ENCODE measurements at places on chromosomes 6 and 20. TPM values are rescaled to one million over a fixed set of nuclear protein-coding genes. Genes with fewer than 3 reads are reported as not detected.

DNA sequence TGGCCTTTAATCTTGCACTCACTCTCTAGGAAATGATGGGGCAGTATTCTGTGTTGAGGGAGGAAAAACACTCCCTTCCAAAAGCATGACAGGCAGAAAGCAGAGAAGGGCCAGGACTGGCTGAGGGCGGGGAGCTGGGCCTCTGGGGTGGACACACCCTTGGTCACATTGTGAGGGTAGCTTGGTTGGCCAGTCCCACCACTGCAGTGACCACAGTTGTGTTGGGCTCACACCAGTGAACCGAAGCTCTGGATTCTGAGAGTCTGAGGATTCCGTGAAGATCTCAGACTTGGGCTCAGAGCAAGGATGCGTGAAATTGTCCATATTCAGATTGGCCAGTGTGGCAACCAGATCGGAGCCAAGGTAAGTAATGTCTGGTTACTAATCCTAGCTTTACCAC, at the start of gene TUBB1:
TUBB1 (plus strand) TSS at position 213 of the 400 bp plus-strand sequence; CDS start at position 307, 94 bp downstream.
- no peak for DNase-seq

GRCh38 chr6:34248198-34248726, 544 bp downstream of the SMIM29 start:
- DNase-seq, result no peak

DNA sequence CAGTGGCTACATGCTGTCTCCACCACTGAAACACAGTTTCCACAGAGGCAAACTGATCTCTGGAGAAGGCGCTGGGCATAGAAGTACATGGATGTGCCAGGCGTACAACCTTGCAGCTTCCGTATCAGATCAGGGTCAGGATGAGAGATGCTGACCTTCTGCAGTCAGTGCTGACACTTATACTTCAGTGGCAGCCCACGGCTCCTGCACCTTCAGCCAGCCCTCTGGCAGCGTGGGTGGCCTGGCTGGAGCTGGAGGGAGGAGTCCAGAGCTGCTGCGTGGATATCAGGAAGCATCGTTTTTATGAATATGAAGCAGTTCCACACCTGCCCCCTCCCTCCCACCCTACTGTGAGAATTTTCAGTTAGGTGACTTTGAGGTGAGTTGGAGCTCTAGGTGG, 149.3 kb downstream of the CFAP61 start:
- no peak for DNase-seq

DNA sequence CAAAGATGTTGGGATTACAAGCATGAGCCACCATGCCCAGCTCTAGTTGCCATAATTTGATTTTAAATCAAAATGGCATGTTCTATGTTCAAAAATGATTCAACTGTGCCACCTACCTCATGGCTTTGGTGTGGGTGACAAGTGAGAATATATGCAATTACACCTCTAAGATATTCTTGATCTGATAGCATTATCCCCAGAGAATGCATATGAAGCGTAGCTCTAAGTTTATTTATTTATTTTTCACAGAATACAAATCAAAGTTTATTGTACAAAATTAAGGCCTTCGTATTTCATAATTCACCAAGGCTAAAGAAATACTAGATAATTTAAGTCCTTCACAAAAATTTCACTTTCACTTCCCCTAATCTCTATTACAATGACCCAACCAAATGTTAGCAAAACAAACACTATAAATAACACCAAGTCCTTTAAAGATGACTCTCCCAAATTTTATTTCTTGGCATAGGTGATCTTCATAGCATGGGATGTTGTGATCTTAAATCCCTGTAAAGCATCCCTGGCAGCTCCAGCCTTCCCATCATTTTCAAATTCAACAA, 205.9 kb upstream of the TAB2 start:
- no peak for DNase-seq

GRCh38 chr6:11160199-11160598, 48.7 kb upstream of the ERVFRD-1 start:
- DNase-seq, result no peak

- DNase-seq, result no peak
Observed at GRCh38 chr6:143160439-143161220, 99.9 kb downstream of the AIG1 start.

DNA sequence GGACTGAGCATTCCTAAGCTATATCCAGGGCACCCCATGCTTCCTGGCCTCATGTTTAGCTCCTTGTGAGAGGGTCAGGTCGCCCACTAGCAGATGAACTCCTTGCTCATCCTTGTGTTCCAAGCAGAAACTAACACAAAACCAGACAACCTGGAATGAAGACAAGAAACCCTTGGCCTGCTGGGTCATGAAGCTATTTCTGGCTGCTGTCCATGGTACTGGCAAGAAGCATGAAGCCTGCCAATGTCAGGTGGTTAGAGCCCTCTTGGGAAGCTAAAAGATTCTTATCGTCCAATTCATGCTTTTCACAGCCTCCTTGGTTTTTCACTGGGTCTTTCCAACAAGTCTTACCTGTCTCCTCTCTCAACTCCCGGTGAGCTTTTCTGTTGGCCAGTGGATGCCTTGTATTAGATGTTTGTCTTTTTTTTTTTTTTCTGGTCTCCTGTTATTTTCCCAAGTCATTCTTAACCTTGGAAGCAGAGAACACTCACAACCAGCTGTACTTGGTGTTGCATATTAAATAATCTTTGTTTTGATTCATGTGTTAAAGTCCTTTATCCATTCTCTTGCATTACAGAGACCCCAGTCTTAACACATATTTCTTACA, 180.3 kb downstream of the ANKRD60 start:
- peak; percentile 80 for DNase-seq

- DNase-seq, result no peak
Observed at GRCh38 chr20:58993332-58994248, 12.5 kb downstream of the NELFCD start.

DNA sequence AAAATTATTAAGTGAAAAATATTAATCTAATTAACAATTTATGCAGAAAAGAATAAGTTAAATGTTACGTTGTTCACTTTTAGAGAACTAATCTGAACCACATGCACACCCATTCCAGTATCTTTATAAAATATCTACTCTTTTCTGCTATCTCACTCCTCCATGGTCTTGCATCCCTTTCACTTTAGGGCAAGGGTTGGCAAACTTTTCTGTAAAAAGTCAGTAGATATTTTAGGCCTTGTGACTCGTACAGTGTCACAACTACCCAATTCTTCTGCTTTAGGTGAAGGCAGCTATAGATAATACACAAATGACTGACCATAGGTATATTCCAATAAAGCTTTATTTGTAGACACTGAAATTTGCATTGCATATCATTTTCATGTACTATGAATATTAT, 39.7 kb upstream of the SUPT3H start:
- no peak for DNase-seq

- no peak for DNase-seq
Observed at GRCh38 chr20:59191756-59192532, 28.3 kb downstream of the ZNF831 start.

GRCh38 chr20:23145281-23145700, 59.2 kb upstream of the CD93 start:
- DNase-seq, result no peak

GRCh38 chr20:32238483-32239425, 31.1 kb downstream of the POFUT1 start:
- DNase-seq, result no peak

GRCh38 chr6:149852180-149852579, 12.0 kb downstream of the LRP11 start:
- DNase-seq, result no peak

- no peak for DNase-seq
Observed at GRCh38 chr20:20399531-20400500, 31.9 kb downstream of the INSM1 start.

DNA sequence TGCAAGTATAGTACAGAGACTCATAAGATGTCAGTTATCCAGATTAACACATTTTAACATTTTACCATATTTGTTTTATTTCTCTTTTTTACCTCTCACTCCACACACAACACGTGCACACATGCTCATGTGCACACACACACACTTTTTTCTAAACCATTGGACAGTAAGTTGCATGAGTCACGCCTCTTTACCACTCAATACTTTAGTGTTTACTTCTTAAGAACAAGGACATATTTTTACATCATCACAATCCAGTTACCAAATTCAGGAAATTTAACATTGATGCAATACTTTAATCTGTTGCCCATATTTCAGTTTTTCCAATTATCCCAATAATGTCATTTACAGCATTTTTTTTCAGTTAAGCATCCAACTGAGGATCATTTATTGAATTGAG, 109.0 kb downstream of the RIN2 start:
- DNase-seq, result no peak

DNA sequence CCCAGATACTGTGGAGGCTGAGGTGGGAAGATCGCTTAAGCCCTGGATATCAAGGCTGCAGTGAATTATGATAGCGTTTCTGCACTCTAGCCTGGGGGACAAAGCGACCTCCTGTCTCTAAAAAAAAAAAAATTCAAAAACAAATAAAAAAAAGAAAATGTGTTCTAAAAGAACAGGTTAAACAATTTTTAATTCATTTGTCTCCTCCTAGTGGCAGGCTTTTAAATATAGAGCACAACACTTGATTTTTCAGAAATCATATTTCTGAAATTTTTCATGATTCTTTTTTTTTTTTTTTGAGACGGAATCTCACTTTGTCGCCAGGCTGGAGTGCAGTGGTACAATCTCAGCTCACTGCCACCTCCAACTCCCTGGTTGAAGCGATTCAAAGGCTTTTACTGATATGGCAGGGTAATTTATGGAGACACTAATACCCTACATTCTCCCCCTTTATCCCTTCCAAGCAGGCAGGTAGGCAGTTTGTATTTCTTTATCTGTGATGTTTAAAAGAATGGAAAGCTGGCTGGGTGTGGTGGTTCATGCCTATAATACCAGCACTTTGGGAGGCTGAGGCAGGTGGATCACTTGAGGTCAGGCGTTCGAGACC, 8.7 kb upstream of the GTF3C6 start:
- no peak for DNase-seq

DNA sequence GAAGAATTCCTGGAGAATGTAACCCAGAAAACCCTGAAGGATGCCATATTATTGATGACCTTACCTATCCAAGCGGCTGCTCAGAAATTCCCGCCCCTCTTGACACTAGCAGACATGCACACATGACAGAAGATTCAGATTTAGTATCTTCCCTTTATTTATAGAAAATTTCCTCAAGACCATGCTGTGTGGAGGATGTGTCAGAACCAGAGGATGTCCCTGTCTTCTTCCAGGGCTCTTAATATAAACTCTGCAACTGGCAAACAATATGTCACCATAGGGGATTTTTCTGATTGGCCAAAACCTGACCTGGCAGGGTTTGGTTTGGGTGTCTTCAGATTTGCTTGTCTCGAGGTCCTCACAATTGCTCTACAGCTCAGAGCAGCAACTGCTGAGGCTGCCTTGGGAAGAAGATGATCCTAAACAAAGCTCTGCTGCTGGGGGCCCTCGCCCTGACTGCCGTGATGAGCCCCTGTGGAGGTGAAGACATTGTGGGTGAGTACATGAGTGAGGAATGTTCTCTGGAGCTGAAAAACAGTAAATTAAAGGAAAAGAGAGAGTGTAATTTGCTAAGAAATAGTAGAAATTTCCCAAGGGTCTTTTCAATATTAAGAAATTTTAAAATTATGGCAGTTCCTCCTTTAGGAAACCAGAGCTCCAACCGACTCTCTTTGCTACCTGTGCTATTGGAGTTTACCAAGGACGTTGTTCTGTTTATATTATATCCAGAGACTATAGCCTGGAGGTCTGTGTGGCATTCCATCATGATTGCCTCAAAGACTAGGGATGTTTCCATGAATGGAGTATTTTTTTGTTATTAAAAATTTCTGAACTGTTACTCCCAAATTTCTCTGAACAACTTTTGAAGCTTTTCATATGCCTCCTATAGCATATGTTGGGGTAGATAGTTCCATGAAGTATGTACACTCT, at the start of gene HLA-DQA2:
HLA-DQA2 (plus strand) TSS at position 361 of the 930 bp plus-strand sequence; CDS start at position 414, 53 bp downstream.
- DNase-seq, result no peak

DNA sequence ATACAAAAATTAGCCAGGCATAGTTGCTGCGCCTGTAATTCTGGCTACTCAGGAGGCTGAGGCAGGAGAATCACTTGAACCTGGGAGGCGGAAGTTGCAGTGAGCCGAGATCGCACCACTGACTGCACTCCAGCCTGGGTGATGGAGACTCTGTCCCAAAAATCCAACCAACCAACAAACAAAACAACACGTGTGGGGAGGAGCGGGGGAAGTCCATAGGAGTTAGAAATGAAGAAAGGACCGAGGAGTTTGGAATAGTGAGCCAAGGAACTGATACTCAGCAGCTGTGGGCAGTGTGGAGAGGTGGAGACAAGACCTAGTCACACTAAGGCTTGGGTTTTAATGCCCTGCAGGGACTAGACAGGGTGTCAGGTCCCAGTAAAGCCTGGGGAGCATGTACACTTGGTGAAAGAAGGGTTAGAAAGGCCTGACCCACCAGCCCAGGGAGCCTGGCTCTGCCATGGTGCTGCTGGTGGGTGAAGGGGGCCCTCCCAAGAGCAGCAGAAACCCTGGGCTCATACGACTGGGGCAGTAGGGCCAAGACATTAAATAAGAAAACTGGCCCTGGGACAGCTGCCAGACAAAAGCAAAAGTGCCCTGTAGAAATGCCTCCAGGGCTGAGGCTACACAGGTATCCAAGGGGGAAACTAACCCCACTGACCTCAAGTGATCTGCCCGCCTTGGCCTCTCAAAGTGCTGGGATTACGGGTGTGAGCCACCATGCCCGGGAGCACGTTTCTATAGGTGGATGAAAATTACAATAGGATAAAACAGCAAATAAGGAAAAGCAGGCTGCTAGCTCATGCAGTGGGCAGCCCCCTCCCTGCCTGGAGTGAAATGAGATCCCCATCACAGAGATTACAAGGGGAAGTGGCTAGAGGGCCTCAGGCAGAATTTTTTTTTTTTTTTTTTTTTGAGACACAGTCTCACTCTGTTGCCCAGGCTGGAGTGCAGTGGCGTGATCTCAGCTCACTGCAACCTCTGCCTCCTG, 58.0 kb downstream of the MYH7B start:
- DNase-seq, result peak; percentile 65

- no peak for DNase-seq
Observed at GRCh38 chr6:119677384-119677783, 327.8 kb upstream of the MAN1A1 start.

GRCh38 chr6:55980627-55981211, 105.3 kb upstream of the BMP5 start:
- DNase-seq, result no peak

DNA sequence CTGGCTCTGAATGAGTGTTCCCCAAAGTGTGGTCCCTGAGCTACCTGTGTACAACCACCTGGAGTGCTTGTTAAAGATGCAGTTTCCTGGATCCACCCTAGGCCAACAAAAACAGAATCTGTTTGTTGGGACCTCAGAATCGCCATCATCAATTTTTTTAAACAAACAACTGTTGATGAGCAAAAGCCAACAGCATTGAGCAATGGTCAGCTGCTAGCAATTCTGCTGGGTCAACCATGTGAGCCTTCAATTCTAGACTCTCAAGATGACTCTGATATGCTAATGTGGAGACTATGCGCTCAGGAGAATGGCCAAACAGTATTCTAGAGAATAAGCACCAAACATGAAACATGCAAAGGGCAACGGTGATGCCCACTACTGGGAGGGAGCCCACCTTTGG, 64.4 kb upstream of the IYD start:
- no peak for DNase-seq

The PDE10A gene
- total RNA-seq, result 15.0 TPM

The FNDC1 gene
- total RNA-seq, result 0.49 TPM

The SLC17A9 gene
- 2.5 TPM for total RNA-seq

The NR2E1 gene
- total RNA-seq, result not detected

The C6orf118 gene
- not detected for total RNA-seq

The BPIFB2 gene
- not detected for total RNA-seq
